H1 (cell line): ENCODE measurements at places on chromosomes 13 and 19. TPM values are rescaled to one million over a fixed set of nuclear protein-coding genes. Genes with fewer than 3 reads are reported as not detected.

The VSIG10L gene
- polyA plus RNA-seq = 9.9 and 10.4 TPM in 2 replicates

GRCh38 chr19:44540736-44541135 lies 11.3 kb upstream of the CEACAM20 start:
- no peak for DNase-seq

DNA sequence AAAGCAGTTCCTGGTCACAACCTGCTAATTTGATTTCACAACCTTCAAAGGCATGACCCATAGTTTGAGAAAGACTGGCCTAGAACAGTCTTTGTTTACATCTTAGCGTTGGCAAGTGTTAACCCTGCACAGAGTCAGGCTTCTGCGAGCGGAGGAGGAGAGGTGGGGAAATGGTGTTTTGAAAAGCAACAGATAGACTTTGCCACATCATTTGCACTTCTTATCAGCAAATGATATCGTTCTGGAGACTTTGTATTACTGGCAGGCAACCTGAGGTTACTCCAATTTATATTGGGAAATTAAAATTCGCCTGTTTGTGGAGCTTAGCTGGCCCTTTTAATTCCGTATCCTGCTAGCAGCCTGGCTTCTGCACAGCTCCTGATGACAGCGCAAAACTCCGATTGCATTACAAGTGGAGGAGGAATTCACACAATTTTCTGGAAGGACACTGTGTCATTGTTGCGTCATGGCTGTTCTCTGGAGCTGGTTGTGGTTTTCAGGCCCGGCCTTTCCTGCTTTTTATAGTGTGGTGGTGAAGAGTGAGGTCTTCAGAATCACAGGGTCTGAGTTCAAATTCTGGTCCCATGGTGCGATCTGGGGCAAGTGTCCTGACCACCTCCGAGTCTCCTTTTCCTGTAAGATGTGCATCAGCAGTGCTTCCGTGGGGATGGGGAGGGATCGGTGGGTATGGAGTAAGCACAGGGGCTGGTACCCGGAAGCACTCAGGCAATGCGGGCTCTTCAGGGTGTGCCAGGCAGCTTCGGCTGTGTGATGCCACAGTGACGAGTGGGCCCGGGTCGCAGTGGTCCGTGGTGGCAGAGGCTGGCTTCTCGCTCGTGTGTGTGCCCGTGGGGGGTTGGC lies 49.1 kb upstream of the EHD2 start:
- no peak for DNase-seq

- no peak for DNase-seq
Measured at GRCh38 chr13:93794197-93794885, 567.7 kb downstream of the GPC6 start.

GRCh38 chr13:34469196-34469986 lies 472.7 kb upstream of the NBEA start:
- no peak for DNase-seq
